ENCODE measurements at places on chromosomes 13 and 19. TPM values are rescaled to one million over a fixed set of nuclear protein-coding genes. Genes with fewer than 3 reads are reported as not detected.

DNA sequence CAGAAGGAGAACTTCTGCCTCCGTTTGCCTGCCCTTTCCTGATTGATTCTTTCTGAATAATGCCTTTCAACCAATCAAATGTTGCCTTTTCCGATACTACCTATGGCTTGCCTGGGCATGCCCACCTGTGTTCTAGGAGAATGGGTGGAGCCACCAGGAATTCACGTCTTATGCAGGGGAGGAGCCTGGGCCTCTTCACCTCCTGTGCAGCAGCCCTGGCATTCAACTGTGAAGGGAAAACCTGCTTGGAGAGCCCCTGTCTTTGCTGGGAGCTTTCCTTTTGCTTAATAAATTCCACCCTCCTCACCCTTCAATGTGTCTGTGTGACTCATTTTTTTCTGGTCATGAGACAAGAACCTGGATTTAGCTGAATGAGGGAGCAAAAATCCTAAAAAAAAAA is 730.7 kb downstream of the UQCRFS1 start:
- DNase-seq = no peak

DNA sequence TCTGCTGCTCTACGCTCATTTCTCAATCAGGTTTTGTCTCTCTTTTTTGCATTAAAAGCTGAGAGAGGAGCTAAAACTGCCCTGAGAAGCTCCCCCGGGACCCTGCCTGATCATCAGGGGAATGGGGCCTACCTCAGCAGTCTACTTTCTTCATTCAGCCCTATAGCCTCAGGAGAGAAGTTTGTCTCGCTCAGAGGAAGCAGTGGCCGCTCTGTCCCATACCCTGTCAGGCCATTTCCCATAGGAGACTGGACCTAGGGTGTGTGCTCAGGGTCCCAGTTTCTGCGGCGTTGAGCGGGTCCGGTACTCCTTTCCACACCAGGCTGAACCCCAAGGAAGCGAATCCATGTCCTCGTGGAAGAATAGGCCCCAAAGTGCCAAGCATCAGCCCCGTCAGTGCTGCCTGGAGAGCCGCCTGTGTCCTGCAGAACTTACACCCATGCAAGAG is 21.7 kb downstream of the UBE2L5 start:
- no peak for DNase-seq

DNA sequence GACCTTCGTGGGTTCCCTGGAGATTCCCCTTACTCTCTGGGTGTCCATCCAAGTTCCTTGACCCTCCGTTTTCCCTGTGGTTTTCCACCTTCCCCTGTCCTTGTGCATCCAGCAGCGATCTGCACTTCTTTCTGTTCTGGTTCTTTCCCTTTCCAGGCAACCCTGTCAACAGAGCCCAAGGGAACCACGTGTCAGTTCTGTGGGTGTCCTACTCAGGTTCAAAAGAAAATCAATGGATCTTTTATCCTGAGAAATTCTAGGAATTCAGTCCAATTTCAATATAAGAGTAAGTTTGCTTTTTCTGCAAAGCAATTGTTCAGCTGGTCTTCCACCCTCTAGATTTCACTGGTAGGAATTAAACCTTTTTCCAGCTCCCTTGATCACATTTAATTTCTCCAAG is 1394.8 kb upstream of the SLC10A2 start:
- no peak for DNase-seq

- DNase-seq = no peak
Observed at GRCh38 chr13:106551751-106552150, 16.2 kb downstream of the ARGLU1 start.

C3 gene
- polyA plus RNA-seq = 452 TPM

DNA sequence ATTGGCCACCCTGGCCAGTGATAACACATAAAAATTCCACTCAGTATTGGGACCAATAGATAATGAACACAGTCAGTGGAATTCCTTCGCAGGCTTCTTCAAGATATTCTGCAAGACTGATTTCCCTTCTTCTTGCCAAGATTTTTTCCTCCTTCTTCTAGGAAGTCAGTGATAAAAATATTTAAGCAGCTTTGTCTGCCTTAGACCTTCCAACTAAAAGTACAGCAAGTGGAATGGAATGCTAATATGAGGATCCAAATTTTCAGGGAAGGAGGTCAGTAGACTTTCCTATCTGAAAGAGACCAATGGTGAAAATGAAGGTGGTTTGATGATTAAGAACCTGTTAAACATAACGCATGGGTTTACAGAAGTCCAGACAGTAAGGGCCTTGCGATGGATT is 9.6 kb downstream of the STARD13 start:
- no peak for DNase-seq

- DNase-seq = peak; percentile 88
Observed at GRCh38 chr19:56476651-56477428, at the start of gene ZNF667. Gene ZNF667, minus strand, starts transcription at chr19:56477345. Its CDS starts 14,975 bp downstream, at chr19:56462370.

DNA sequence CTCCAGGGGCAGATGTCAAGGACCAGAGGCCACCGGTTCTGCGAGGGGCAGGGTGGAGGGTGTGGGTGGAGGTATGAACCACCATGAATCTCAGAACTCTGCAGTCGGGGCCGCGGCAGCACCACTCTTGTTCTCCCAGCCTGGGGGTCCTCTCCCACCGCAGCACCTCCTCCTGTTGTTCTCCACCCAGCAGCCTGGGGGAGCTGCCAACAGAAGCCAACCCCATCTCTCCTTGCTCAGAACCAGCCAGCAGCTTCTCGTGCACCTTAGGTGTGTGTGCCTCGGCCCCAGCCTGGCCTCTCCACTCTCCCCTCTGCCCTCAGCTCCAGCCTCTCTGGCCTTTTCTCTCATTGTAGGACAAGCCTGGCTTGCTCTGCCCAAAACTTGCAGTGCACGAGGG is 31.9 kb upstream of the CCNE1 start:
- no peak for DNase-seq

GRCh38 chr13:108185223-108185622 is 30.1 kb downstream of the LIG4 start:
- no peak for DNase-seq

GRCh38 chr13:110125613-110126272 is 181.2 kb downstream of the COL4A1 start:
- DNase-seq = no peak

CNN1 gene
- 42.2 TPM for polyA plus RNA-seq

Data from kidney (tissue), 22 donors.